CD4-positive, alpha-beta T cell treated with Interleukin-15 for 4 hours (primary cell): ENCODE measurements at places on chromosomes 13 and 19.

DNA sequence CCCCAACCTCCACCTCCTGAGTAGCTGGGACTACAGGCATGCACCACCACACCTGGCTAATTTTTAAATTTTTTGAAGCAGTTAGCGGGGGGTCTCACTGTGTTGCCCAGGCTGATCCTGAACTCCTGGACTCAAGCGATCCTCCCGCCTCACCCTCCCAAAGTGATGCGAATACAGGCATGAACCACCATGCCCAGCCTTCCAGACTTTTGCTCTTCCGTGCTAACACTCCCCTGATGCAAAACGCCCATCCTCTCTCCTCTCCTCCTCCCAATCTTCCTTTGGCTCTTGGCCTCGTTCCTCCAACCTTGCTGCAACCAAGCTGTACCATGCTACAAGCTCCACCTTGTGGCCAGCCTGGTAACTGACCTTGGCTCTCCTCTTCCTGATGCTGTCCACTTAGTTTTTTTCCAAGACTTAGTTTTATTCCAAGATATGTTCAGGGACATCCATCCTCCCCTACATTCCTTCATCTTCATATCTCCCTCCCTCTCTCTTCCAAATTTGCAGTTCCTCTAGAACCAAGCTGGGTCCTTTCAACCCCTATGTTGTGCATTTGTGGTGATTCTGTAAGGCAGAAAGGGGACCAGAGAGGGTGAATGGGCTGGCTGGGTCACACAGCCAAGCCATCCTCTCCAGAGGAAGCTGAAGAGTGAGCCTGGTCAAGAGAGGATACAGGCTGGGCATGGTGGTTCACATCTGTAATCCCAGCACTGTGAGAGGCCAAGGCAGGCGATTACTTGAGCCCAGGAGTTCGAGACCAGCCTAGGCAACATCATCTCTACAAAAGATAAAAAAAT, 32.8 kb downstream of the TINCR start:
- DNase-seq, result no peak

- DNase-seq, result no peak
Measured at GRCh38 chr19:38388349-38389100, at the start of gene SPRED3. SPRED3 (plus strand) TSS chr19:38388697; CDS start chr19:38390303, 1,606 bp downstream.

GRCh38 chr13:99663185-99663825, 162.0 kb downstream of the TM9SF2 start:
- no peak for DNase-seq

GRCh38 chr13:25683662-25684370, 312.0 kb downstream of the ATP8A2 start:
- no peak for DNase-seq

DNA sequence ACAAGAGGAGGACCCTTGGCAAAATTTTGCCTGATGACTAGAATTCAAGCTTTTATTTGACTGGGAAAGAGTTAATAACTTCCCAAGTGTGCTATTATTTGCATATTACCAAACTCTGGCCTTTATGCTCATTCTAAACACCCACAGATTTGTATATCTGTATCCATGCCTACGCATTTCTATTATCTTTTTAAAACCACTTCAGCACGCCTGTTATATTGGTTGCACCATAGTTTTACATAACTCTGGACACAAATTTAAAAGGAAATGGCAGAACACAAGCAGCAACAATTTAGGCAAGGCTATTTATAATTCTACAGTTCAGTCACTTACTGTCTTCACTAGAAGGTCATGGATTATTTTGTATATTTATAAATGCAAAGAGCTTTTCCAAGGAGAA, 3.7 kb upstream of the RASL11A start:
- no peak for DNase-seq
